ENCODE measurements at places on chromosomes 13 and 19. TPM values are rescaled to one million over a fixed set of nuclear protein-coding genes. Genes with fewer than 3 reads are reported as not detected.

Gene KLK2
- not detected for total RNA-seq

Gene ZNF534
- not detected for total RNA-seq

Gene PSG7
- total RNA-seq, result not detected

Gene GAPDHS
- not detected for total RNA-seq

Gene CDX2
- not detected for total RNA-seq

Gene ZNF586
- total RNA-seq, result 12.6 TPM

Gene FUZ
- 8.5 TPM for total RNA-seq

Gene BEST2
- total RNA-seq, result not detected

Gene SIGLEC10
- total RNA-seq, result not detected

Gene MED26
- total RNA-seq, result 3.6 TPM

Gene PGLYRP1
- not detected for total RNA-seq

Gene FSD1
- 1.9 TPM for total RNA-seq

Gene NLRP12
- total RNA-seq, result not detected

Gene KLK13
- total RNA-seq, result not detected

All from tracheal epithelial cell (primary cell).